ENCODE measurements at places on chromosomes 2 and 18. TPM values are rescaled to one million over a fixed set of nuclear protein-coding genes. Genes with fewer than 3 reads are reported as not detected.

DNA sequence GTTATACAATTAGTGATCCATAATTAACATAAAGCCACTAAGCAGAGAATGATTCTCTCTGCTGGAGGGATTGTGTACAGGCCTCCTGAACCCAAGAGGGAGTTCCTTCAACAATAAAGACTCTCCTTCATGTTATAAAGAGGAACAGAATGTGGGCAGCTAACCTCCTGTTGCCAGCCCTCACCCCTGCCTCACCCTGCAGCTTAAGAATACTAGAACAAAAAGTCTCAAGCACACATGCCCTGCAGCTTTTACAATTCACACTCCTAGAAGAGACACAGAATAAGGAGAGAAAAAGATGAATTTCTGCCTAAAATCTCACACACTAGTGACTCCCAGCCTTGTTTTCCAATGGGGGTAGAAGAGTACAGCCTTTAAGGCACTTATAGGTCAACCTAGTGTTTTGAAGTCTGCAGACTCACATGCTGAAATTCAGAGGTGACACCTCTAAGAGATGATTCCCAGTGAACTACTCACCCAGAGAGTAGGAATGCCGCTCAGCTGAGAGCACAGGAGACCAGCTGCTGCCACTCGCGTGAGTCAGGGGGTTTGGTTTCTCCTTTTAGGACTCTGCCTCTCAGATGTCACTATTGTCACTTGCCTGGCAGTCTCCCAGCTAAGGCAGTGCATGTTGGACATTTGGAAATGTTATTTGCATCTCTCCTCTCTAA, 32.5 kb upstream of the IL1RL1 start:
- no peak for DNase-seq
- H3K36me3 ChIP-seq, result no peaks in the 10 kb centered on the region
- H3K4me3 ChIP-seq, result no peak overlapping the region
- H3K4me1 ChIP-seq, result no peaks in the 10 kb centered on the region
- no peak overlapping the region for H3K27ac ChIP-seq

The GLB1L gene
- 1.2 TPM for total RNA-seq

The ARHGEF33 gene
- total RNA-seq, result 0.32 TPM

The CYP27C1 gene
- total RNA-seq, result 2.1 TPM

- no peaks in the 10 kb centered on the region for H3K36me3 ChIP-seq
- no peak for DNase-seq
- no peaks in the 10 kb centered on the region for H3K27me3 ChIP-seq
- no peaks in the 10 kb centered on the region for H3K4me1 ChIP-seq
Observed at GRCh38 chr2:1511455-1511854, 98.2 kb downstream of the TPO start.

DNA sequence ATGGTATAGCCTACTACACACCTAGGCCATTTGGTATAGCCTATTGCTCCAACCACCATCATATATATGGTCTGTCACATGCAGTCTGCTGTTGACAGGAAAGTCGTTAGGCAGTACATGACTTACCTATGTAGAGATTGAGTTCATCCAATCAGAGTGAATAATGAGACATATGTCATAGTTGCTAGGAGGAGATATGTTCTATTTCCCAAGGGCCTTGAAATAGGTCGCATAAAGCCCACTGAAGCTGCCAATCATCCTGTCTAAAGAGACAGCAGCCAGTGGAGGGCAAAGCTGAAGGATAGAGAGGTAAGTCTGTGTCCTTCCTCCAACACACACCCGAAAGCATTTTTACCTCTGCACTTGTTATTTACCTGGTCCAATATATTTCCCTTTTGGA, 263.4 kb downstream of the PTPRM start:
- no peak overlapping the region for H3K27ac ChIP-seq
- no peak overlapping the region for H3K4me3 ChIP-seq
- no peak for DNase-seq
- no peaks in the 10 kb centered on the region for H3K27me3 ChIP-seq

GRCh38 chr2:127579231-127579630, 43.7 kb downstream of the MYO7B start:
- no peak overlapping the region for H3K4me3 ChIP-seq
- no peaks in the 10 kb centered on the region for H3K27me3 ChIP-seq
- peaks cover 12% of the 10 kb centered on the region for H3K4me1 ChIP-seq

GRCh38 chr18:13894531-13894930, 20.8 kb downstream of the MC2R start:
- no peaks in the 10 kb centered on the region for H3K27me3 ChIP-seq
- no peaks in the 10 kb centered on the region for H3K36me3 ChIP-seq
- no peak overlapping the region for H3K27ac ChIP-seq
- DNase-seq, result no peak

DNA sequence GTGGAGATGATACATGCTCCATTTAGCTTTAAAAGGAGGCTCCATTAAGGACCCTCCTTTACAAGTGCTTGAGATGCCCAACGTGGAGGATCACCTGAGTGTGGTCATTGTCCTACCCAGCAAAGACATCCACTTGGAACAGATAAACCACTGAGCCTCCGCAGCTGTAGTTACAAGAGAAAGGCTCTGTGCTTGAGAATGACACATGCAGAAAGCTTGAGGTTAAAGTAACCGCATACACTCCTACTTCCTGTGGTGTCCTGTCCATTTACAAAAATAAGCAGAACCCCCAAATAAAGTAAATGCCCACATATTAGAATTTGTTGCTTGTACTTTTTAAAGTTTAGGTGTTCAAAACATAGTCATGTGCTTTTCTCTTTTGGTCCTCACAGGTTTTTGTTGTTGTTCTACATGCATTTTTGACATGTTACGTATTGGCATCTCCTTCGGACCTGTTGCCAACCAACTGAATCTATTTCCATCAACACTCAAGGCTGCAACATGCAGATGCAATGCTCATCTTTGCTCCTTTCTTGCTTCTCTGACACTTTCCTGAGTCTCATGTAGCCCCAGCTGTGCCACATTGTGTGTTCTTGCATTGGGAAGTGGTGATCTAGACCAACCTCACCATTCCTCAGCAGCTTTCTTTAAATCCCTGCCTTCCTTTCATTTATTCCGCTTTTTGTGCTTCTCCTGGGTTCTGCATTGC, 56.0 kb downstream of the SERPINB7 start:
- no peaks in the 10 kb centered on the region for H3K27me3 ChIP-seq
- H3K27ac ChIP-seq, result no peak overlapping the region
- no peak overlapping the region for H3K4me3 ChIP-seq
- no peak for DNase-seq
- no peaks in the 10 kb centered on the region for H3K36me3 ChIP-seq

DNA sequence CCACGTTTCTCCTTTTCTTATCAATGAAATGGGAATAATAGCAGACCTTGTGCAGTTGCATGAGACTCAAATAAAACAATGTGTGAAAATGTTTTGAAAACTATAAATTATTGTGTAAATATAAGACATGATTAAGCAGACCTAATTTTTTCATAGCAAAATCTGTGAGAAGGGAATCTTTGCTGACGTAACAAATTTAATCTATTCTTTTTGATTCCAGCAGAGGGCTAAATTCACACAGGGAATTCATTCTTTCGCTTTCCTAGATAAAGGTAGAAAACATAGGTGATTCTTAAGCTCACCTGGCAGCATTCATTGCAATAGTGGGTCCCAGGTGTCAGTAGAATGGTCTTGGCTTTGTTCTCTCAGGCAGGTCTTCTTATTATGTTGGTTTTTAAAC, 450.0 kb upstream of the GCFC2 start:
- H3K4me1 ChIP-seq, result no peaks in the 10 kb centered on the region
- DNase-seq, result no peak
- no peak overlapping the region for H3K4me3 ChIP-seq
- H3K27me3 ChIP-seq, result no peaks in the 10 kb centered on the region
- no peak overlapping the region for H3K27ac ChIP-seq

The CFC1 gene
- total RNA-seq, result not detected

- H3K4me3 ChIP-seq, result no peak overlapping the region
- H3K36me3 ChIP-seq, result no peaks in the 10 kb centered on the region
- peak overlapping the region; percentile 23 for H3K27ac ChIP-seq
- H3K27me3 ChIP-seq, result no peaks in the 10 kb centered on the region
- no peaks in the 10 kb centered on the region for H3K4me1 ChIP-seq
Observed at GRCh38 chr2:239355139-239355538, 45.7 kb downstream of the HDAC4 start.

DNA sequence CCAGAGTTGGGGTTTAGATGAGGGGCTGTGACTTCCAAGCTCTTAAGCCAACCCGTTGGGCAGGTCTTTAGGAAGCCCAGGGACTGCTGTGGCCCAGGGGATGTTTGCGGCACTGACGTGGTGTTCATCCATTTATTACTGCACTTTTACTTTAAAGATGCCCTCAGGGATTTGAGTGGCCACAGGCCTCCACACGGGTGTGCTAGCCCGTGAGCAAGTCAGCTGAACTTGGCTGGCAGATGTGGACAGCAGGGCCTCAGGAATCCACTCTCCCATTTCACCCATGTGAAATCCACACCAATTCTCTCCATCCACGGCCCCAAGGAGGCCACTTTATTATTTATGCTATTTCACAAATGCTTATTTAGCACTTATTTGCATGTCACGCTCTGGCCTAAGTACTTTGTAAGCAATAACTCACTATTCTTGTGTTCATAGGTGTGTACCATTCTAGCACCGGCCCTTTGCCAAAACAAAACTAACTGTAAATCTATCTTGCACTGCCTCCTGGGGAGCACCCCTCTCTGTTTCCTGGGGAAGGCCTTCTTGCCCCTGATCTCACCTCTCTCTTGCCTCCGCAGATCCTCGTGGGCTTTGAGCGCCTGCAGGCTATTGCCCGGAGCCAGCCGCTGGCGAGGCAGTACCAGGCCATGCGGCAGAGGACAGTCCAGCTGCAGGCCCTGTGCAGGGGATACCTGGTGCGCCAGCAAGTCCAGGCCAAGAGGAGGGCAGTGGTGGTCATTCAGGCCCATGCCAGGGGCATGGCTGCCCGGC, 39.1 kb upstream of the GPR17 start:
- H3K27me3 ChIP-seq, result no peaks in the 10 kb centered on the region
- no peak overlapping the region for H3K27ac ChIP-seq
- no peaks in the 10 kb centered on the region for H3K4me1 ChIP-seq
- H3K4me3 ChIP-seq, result no peak overlapping the region
- no peaks in the 10 kb centered on the region for H3K36me3 ChIP-seq

GRCh38 chr2:88692187-88692586, 714 bp downstream of the RPIA start:
- no peaks in the 10 kb centered on the region for H3K36me3 ChIP-seq
- no peak for DNase-seq
- H3K4me1 ChIP-seq, result peaks cover 18% of the 10 kb centered on the region
- H3K27me3 ChIP-seq, result no peaks in the 10 kb centered on the region

The ABCG5 gene
- not detected for total RNA-seq

DNA sequence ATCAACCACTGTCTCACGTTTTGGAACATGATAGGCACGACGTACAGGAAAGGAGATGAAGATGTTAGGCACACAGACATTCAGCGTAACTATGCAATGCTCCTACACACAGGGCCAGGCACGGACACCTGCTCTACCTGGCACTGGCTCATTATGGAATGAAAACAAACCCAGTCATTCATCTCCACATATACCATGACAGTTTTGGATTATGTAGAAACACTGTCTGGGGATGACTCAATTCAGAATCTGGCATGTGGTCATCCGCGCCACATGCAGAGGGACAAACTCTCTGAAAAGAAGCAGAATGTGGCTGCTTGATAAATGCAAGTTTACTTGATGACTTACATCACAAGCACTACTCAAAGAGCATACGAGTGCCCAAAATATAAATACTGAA, 29.5 kb upstream of the NFU1 start:
- peaks cover 18% of the 10 kb centered on the region for H3K36me3 ChIP-seq
- no peak overlapping the region for H3K4me3 ChIP-seq
- no peaks in the 10 kb centered on the region for H3K27me3 ChIP-seq

DNA sequence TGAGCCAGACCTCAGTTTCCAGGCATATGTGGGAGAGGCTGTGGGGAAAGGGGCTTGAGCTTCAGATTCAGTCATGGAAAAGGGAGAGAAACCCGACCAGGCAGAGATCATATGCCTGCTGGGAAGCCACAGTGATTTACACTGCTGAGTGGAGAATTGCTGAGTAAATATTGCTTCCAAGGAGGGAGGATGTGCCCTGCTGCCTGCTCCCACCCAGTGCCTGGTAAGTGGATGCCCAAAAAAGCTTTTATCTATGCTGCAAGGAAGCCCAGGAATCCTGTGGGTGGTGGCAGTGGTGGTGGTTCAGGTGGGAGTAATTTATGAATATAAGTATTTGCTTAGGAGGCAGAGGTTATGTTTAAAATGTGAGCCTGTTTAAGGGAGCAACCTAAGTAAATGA, 39.5 kb downstream of the INO80C start:
- DNase-seq, result no peak
- peaks cover 47% of the 10 kb centered on the region for H3K4me1 ChIP-seq
- no peak overlapping the region for H3K4me3 ChIP-seq
- H3K27ac ChIP-seq, result peak overlapping the region; percentile 65
- no peaks in the 10 kb centered on the region for H3K36me3 ChIP-seq

The RIT2 gene
- total RNA-seq, result not detected

- no peak overlapping the region for H3K4me3 ChIP-seq
- no peaks in the 10 kb centered on the region for H3K36me3 ChIP-seq
- H3K27me3 ChIP-seq, result no peaks in the 10 kb centered on the region
- no peak overlapping the region for H3K27ac ChIP-seq
- no peaks in the 10 kb centered on the region for H3K4me1 ChIP-seq
- no peak for DNase-seq
Observed at GRCh38 chr18:14944838-14945237, 196.9 kb downstream of the ANKRD30B start.

- H3K4me3 ChIP-seq, result peak overlapping the region; percentile 69
- peak overlapping the region; percentile 95 for H3K27ac ChIP-seq
- H3K36me3 ChIP-seq, result peaks cover 11% of the 10 kb centered on the region
- peaks cover 84% of the 10 kb centered on the region for H3K4me1 ChIP-seq
Observed at GRCh38 chr2:219252570-219252899, 508 bp upstream of the TUBA4B start.

The LYPD6B gene
- 9.2 TPM for total RNA-seq

GRCh38 chr2:201235860-201236811, 24.2 kb upstream of the CASP8 start:
- H3K27me3 ChIP-seq, result no peaks in the 10 kb centered on the region
- H3K4me3 ChIP-seq, result peak overlapping the region; percentile 20
- peak; percentile 2 for DNase-seq
- peak overlapping the region; percentile 44 for H3K27ac ChIP-seq
- peaks cover 22% of the 10 kb centered on the region for H3K4me1 ChIP-seq

DNA sequence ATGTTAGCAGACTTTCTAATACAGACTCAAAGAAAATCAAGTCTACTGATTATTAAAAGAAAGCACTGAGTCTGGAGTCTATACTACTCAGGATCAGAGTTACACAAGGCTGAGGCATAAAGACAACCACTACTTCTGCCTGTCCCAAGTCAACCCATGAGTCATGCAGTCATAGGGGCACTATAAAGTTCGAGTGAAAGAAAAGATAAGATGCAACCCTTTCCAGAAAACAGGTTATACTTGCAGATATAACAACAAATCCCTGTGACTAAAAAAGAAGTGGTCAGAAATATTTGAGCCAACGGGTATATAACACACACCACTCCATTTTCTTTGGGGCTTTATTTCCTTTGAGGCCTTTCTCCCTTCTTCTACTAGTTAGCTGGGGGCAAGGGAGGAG, 18.6 kb upstream of the SCRN3 start:
- H3K27me3 ChIP-seq, result no peaks in the 10 kb centered on the region
- no peak for DNase-seq
- H3K4me3 ChIP-seq, result no peak overlapping the region
- no peaks in the 10 kb centered on the region for H3K4me1 ChIP-seq

All from esophagus squamous epithelium (tissue), 5 donors.